Fibroblast of lung (primary cell): ENCODE measurements at places on chromosomes 6 and 20. TPM values are rescaled to one million over a fixed set of nuclear protein-coding genes. Genes with fewer than 3 reads are reported as not detected.

- DNase-seq, result no peak
These were observed 28.8 kb upstream of the RIPPLY2 start for GRCh38 chr6:83824388-83824801.

DNA sequence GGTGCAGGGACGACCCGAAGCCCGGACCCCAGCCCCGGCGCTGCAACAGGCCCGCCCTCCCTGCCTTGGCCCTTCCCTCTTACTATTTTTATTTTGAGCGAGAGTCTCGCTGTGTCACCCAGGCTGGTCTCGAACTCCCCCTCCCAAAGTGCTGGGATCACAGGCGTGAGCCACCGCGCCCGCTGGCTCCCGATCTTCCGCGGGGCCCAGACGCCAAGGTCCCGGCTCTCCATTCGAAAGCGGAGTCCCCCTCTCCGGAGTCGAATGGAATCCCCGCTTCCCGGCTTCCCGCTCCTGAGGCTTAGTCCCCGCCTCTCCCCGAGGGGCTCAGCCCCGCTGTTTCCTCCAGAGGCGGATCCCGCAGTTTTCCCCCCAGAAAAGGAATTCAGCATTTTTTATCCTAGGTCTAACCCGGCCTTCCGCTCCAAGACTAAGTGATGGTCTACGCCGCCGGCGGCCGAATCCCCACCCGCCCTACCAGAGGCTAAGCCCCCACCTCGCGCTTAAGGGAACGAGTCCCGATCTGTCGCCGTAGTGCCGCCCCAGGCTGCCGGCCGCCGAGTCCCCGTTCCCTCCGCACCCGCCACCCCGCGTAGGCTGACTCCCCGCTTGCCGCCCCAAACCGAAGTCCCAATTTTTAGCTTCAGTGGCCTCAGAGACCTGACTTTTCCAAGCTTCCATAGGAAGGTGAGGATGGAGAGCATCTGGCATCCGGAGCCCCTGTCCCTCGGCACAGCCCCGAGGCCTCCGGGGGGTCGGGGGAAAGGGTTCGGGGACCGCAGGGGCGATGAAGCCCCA is 11.5 kb upstream of the TMC2 start:
- peak; percentile 60 for DNase-seq

DNA sequence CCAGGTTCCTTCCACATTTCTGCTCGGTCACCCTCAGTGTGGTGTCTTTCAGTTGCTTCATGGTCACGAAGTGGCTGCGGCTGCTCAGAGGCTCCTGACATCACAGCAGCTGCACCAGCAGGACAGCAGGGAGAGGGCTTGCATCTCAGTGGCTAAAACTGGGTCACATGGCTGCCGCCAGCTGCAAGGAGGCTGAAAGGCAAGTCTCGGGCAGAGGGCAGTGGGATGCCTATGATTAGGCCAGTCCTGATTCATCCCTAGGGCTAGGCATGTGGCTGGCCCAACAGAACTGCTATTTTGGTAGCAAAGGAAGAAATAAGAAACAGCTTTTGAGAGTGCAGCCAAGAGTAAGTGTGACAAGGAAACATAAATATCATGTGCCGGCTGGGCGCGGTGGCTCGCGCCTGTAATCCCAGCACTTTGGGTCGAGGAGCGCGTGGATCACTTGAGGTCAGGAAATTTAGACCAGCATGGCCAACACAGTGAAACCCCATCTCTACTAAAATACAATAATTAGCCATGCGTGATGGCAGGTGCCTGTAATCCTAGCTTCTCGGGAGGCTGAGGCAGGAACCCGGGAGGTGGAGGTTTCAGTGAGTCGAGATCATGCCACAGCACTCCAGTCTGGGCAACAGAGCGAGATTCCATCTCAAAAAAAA is 46.6 kb downstream of the RBM38 start:
- DNase-seq, result no peak

The BMP6 gene
- 0.09 and 0.20 TPM in 2 replicates for polyA plus RNA-seq

- DNase-seq, result no peak
These were observed 2.4 kb downstream of the LTB start for GRCh38 chr6:31579546-31580437.

DNA sequence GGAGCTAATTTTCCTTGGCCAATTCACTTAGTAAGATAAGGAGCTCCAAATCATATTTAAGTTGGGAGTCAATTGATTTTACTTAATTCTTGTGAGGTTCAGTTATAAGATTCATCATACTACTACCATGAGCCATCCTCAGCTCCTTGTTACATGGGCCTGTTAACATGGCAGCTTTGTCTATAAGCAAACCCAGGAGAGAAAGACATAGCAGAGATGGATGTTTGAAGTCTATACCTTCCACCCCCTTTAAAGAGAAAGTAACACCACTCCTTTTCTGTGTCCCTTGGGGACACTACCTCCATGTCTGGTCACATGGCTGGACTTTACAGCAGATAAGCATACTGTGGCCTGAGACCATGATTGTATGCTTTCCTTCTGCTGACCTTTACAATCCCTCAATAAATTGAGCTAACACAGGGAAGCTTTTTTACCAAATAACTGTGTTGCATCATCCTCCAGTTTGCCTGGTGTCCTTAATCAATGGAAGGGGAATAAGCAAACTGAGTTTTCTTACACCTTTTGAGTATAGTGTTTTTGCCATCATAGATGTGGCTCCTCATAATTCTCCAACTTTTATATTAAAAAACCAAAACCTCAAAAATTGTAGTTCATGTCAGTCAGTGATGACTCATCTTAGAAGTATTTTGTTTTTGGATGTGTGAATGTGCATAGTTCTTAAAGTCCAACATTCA is 9.8 kb upstream of the ZNFX1 start:
- DNase-seq, result peak; percentile 73

GRCh38 chr6:122839472-122839871 is 50.4 kb downstream of the SMPDL3A start:
- DNase-seq, result peak; percentile 65

The DACT2 gene
- polyA plus RNA-seq, result not detected in 2 replicates

The OR12D3 gene
- polyA plus RNA-seq, result not detected in 2 replicates

GRCh38 chr6:14083751-14084150 is 33.8 kb upstream of the CD83 start:
- no peak for DNase-seq

DNA sequence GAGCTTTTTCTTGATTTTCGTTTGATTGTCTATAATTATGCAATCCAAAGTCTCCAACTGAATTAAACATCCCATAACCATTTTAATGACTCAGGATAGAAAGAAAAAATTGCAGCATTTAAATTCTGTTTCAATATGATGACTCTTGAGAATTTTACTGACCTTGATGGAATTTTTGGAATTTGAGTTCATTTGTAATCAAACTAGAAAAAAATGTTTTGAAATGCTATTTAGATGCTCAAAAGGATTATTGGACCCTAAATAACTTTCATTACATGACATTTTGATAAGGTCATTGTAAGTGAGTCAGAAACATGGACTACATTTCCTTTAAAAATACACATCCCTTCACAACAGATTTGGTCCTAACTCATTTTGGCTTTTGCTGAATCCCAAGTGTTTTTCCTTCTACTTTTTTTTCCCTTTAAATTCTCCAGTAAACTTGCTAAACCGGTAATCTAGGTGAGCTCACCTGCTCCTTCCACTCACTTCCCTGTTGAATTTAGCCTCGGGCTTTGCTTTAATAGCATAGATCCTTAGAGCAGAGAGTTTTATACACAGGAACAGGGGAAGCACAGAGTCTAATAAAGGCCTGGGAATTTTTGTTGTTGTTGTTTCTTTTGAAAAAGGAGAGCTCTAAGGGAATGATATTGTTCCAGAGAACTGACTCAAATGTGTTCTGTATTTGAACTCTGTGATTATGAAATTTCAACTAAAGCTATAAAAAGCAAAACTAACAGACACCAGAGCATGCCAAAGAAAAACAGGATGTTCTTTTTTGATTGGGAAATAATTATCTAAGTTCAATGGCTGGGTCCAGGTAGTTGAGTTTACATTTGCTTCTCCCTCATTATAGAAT is 1088.2 kb upstream of the CITED2 start:
- peak; percentile 51 for DNase-seq

DNA sequence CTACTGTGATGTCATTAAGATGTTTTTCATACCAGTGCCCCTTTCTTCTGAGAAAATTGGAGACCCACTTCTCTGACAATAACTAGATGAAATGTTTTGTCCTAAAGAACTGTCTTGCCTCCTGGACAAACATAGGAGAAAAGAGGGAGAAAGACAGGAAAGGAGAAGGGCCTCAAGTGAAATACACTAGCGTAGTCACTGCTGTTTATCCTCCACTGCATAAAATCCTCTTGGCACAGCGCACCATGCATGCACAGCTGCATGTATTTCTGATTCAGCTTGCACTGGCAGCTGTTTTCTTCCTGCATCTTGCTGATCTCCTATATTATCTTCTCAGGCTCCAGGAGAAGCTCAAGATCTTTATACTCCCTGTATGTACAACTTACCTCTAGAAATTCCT is 158.0 kb upstream of the BMP5 start:
- DNase-seq, result no peak

DNA sequence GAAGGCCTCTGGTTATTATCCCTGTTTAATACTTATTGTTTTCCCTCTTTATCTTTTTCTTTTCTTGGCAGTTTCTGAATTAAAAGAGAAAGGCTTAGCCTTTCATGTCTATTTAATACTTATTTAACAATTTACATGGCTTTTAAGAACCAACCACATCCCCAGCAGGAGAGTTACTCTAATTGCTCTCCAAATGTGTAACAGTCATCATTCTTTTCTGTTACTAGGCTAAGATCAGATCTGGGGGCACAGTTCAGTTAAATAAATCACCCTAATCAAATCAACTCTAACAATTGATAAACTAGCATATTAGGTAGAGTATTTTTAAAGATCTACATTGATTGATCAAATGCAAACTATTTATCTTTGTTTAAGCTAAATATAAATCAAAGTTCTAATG is 54.1 kb upstream of the NT5E start:
- no peak for DNase-seq

GRCh38 chr6:107943626-107944439 is 14.2 kb downstream of the SEC63 start:
- DNase-seq, result no peak

The C20orf204 gene
- polyA plus RNA-seq, result 0.02 TPM in 2 replicates

DNA sequence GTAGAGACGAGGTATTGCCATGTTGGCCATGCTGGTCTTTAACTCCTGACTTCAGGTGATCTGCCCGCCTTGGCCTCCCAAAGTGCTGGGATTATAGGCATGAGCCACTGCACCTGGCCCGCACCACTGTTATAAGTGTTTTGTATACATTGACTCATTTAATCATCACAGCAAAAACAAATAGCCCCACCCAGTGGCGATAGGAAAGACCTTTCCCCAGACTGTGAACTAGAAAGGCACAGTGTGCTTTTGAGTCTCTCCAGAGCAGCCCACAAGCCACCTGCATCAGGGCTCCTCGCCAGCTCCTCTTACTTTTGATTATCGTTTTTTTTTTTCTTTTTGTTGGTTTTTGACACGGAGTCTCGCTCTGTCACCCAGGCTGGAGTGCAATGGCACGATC is 27.9 kb upstream of the ZFP64 start:
- no peak for DNase-seq

The INSM1 gene
- polyA plus RNA-seq, result not detected in 2 replicates

GRCh38 chr6:10721850-10722569 is 860 bp upstream of the TMEM14C start:
- no peak for DNase-seq

- DNase-seq, result no peak
These were observed 184.7 kb upstream of the JARID2 start for GRCh38 chr6:15061180-15061641.

GRCh38 chr6:152221806-152222628 is 414.5 kb downstream of the ESR1 start:
- DNase-seq, result no peak

GRCh38 chr6:14964556-14965270 is 281.2 kb upstream of the JARID2 start:
- DNase-seq, result no peak

DNA sequence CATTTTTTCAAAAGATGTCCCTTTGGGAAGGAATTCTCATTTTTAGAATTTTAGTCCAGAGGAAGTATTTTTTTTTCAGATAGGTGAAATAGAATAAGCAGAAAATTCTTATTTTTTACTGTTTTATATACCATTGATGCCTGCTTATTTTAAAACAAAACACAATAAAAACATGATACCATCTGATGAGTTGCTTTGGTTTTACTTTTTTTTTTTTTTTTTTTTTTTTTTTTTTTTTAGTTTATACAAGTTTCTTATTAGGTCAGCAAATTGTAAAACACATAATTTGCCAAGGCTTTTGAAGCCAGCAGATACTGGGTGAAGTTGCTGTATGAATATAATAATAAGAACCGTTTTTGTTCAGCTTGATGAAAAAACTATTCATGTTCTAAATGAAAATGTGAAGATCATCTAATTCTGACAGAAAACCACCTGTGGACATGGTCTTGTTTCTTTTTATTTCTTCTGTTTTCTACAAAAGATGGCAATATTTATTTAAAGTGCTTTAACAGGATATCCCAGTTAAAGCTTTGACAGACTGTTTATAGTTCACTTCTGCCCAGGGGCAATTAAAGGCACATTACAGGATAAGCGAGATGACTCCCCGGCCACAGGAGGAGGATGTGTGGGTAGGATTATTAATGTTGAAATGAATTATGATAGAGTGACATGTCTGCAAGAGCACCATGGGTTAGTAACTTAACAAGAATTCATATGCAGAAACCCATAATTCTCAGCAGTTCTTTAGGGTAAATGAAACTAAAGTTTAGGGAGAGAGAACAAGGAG is 31.1 kb downstream of the MYB start:
- peak; percentile 51 for DNase-seq
